ENCODE measurements at places on chromosomes 16 and 17. TPM values are rescaled to one million over a fixed set of nuclear protein-coding genes. Genes with fewer than 3 reads are reported as not detected.

The HOXB6 gene
- total RNA-seq, result 66.8 TPM

DNA sequence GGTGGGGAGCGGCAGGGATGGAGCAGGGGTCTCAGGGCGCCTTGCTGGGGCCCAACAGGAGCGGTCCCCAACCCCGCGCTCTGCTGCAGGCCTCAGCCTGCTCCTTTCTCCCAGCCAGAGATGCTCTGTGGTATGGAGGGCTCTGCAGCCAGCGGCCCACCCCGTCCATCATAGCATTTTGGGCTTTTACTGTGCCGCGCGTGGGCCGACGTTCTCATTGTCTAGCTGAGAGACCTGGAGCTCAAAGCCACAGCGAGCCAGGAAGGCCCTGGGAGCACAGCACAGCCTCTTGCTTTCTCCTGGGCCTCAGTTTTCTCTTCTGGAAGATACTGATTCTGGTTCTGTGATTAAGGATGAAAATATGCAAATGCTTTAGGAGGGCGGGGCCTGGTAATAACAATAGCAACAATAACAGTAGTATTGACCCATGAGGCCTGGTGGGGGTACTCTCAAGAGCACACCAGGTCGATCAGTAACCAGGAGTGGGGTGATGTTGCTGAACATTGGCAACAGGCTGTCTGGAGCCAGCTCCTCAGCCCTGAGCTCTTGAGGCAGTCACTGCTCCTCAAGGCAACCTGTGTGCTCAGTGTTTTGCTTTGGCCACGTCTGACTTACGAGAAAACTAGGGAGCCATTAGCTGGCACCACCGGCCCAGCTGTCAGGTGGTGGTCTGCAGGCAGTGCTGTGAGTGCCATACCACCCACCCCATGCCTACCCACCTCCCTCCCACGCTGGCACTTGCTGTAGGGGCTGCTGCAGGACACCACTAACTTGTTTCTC is 1.1 kb upstream of the RASD1 start:
- no peak for DNase-seq
- H3K27me3 ChIP-seq, result no peaks in the 10 kb centered on the region
- peak overlapping the region; percentile 58 for H3K4me3 ChIP-seq
- H3K27ac ChIP-seq, result peak overlapping the region; percentile 51

GRCh38 chr16:24753000-24753399 is 23.5 kb downstream of the TNRC6A start:
- H3K27me3 ChIP-seq, result no peaks in the 10 kb centered on the region
- no peaks in the 10 kb centered on the region for H3K4me1 ChIP-seq
- DNase-seq, result no peak
- no peaks in the 10 kb centered on the region for H3K36me3 ChIP-seq
- H3K4me3 ChIP-seq, result no peak overlapping the region
- H3K27ac ChIP-seq, result no peak overlapping the region

The IRX5 gene
- not detected for total RNA-seq

The FAM20A gene
- total RNA-seq, result not detected

DNA sequence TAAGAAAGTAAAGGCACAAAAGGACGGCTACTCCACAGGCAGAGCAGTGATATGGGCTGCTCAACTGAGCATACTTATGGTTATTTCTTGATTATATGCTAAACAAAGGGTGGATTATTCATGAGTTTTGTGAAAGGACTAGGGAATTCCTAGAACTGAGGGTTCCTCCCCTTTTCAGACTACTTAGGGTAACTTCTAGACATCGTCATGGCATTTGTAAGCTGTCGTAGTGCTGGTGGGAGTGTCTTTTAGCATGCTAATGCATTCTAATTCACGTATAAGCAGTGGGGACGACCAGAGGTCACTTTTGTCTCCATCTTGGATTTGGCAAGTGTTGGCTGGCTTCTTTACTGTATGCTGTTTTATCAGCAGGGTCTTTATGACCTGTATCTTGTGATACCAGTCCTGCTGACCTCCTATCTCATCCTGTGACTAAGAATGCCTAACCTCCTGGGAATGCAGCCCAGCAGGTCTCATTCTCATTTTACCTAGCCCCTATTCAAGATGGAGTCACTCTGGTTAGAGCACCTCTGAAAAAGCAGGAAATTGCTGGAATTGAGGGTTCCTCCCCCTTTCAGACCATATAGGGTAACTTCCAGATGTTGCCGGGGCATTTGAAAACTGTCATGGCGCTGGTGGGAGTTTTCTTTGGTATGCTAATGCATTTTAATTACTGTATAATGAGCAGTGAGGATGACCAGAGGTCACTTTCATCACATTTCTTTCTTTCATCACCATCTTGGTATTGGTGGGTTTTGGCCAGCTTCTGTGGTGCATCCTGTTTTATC is 388.5 kb downstream of the XYLT1 start:
- no peak overlapping the region for H3K4me3 ChIP-seq
- no peaks in the 10 kb centered on the region for H3K27me3 ChIP-seq
- H3K36me3 ChIP-seq, result no peaks in the 10 kb centered on the region
- H3K27ac ChIP-seq, result no peak overlapping the region
- no peaks in the 10 kb centered on the region for H3K4me1 ChIP-seq

DNA sequence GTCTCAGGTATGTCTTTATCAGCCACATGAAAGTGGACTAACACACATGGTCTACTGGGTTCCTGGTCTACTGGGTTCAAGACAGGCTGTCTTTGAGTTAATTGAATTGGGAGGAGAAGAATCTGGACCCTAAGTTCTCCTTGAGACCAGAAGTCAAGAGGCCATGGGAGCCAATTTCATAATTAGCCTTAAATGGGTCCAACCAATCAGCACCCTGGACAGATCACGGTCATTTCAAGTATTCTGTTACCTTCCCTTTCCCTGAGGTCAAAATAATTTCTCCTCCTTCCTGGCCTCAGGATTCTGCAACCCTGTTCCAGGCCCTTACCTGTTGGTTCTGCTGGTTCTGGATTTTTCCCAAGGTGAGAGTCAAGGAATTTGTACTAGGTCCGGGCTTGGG is 23.8 kb downstream of the OSBPL7 start:
- DNase-seq, result no peak
- no peaks in the 10 kb centered on the region for H3K4me1 ChIP-seq
- no peaks in the 10 kb centered on the region for H3K27me3 ChIP-seq
- H3K27ac ChIP-seq, result no peak overlapping the region

The CDH11 gene
- total RNA-seq, result 16.5 TPM

- no peak overlapping the region for H3K27ac ChIP-seq
- no peaks in the 10 kb centered on the region for H3K27me3 ChIP-seq
- no peaks in the 10 kb centered on the region for H3K36me3 ChIP-seq
- DNase-seq, result no peak
These were observed 113.1 kb downstream of the ZFHX3 start for GRCh38 chr16:72934636-72935403.

GRCh38 chr16:77557385-77557784 is 122.6 kb upstream of the ADAMTS18 start:
- H3K4me1 ChIP-seq, result no peaks in the 10 kb centered on the region
- H3K27me3 ChIP-seq, result no peaks in the 10 kb centered on the region
- no peak overlapping the region for H3K4me3 ChIP-seq
- H3K36me3 ChIP-seq, result no peaks in the 10 kb centered on the region

- no peak overlapping the region for H3K4me3 ChIP-seq
- no peaks in the 10 kb centered on the region for H3K4me1 ChIP-seq
- no peaks in the 10 kb centered on the region for H3K27me3 ChIP-seq
- DNase-seq, result no peak
- H3K36me3 ChIP-seq, result no peaks in the 10 kb centered on the region
- no peak overlapping the region for H3K27ac ChIP-seq
These were observed 106.8 kb upstream of the SEC14L1 start for GRCh38 chr17:77033892-77034404.

DNA sequence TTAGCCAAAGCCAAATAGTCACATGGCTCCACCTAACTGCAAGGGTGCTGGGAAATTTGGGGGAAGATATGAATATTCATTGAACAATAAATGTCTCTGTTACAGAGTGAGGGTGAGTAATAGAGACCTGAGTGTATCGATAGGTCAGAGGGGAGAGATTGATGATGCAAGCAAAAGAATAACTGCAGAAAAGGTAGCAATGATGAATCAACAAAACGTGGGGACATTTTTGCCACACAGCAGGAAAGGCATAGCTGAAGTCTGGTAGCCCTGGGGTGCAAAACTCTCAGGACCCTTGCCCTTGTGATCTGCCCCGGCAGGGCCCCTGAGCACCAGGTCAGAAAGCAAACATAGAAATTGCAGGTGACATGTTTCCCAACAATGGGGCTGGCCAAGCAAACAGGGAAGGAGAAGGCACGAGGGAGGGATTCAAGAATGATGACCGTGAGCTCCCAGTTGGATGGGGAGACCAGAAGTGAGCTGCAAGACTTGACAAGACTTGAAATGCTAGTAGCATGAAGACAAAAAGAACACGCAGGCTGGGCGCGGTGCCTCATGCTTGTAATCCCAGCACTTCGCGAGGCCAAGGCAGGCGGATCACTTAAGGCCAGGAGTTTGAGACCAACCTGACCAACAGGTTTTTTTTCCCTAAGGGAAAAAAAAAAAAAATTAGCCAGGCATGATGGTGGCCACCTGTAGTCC is 12.7 kb upstream of the HERPUD1 start:
- H3K4me3 ChIP-seq, result no peak overlapping the region
- H3K36me3 ChIP-seq, result no peaks in the 10 kb centered on the region
- peaks cover 20% of the 10 kb centered on the region for H3K4me1 ChIP-seq
- no peak overlapping the region for H3K27ac ChIP-seq
- no peaks in the 10 kb centered on the region for H3K27me3 ChIP-seq

DNA sequence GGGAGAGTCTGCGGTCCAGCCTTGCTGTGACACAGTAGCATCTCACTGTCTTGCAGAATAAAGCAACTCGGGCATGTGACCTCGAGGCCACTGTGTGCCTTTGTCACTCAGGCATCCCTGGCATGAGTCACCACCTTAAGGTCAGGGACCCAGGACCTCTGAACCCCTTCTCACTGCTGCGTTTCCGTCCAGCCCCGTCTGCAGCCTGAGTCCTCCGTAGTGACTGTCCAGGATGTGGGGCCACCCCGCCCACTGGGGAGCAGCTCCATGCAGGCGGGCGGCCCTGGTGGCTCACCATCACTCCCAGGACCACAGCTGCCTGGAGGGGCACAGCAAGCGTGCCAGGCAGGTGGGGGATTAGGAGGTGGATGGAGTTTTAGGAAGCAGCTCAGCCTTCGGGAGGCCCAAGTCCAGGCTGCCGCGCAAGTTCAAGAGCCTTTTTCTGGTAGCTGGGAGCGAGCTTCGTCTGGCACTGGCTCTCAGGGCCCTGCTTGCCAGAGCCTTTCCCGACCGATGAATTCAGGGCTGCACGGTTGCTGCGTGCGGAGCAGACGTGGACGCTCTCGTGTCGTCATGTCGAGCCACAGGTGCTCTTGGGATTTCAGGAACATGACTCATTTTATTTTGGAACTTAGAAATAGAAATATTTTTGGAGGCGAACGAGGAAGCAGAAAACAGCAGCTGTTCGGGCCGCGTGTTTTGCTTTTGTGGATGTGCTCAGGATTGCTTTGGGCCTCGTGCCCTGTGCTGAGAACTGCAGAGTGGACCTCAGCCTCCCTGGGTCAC is 16.8 kb downstream of the KCTD5 start:
- H3K27ac ChIP-seq, result no peak overlapping the region
- no peaks in the 10 kb centered on the region for H3K27me3 ChIP-seq
- H3K4me3 ChIP-seq, result no peak overlapping the region
- no peaks in the 10 kb centered on the region for H3K4me1 ChIP-seq
- DNase-seq, result no peak

Measured in Peyer's patch (tissue), 4 donors.